Stimulated activated CD8-positive, alpha-beta memory T cell treated with anti-CD3 and anti-CD28 coated beads, Interleukin-15, amount 100 ng/mL, for 48 hours (primary cell): ENCODE measurements at places on chromosomes 2 and 18.

DNA sequence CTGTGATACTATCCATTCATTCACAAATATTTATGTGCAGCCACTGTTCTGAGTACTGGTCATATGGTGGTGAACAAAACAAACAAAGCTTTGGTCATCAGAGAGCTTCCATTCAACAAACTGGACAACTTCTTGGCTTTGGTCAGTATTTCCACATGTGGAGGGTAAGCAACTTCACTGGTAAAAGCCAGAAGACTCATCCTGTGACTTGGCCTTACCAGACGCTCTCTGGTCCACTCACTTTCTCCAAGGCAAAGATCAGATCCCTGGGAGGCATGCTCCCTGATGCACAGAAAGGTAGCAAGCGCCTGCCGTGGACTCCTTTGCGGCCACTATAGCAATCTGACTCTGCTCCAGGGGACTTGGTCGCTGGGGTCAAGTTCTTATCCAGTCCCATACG, 179.5 kb downstream of the EN1 start:
- DNase-seq, result no peak

GRCh38 chr2:112000399-112001135, 54.5 kb upstream of the TMEM87B start:
- DNase-seq, result no peak

DNA sequence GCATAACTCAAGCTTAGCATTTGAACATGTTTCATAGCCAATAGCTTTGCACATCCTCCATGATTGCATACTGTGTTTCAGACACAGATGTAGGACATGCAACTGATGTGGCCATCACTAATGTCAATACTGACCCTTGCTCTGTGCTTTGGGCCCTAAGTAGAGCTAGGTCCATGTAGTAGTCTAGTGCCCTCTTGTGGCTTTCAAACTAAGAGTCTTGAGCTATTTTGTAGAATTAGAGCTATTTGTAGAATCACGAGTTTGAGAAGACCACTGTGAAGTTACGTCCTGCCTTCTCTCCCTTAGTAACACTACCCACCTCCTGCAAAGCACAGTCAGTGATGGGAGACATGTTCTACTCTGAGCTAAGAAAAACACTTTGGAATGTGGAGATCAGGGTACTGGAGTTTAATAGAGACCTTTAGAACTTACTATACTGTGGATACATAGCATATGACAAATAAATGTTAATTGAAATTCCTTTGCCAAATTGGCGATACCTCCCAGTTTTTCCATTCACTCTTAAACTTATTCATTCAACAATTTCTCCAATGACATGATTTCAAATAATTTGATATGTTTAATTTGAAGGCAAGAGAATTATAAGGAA, 306.5 kb upstream of the TNP1 start:
- no peak for DNase-seq

- DNase-seq, result no peak
Measured at GRCh38 chr2:45696708-45697107, 45.2 kb downstream of the PRKCE start.

GRCh38 chr18:10588975-10589374, 63.1 kb downstream of the NAPG start:
- DNase-seq, result no peak
